ENCODE measurements at places on chromosomes 11 and 22.

GRCh38 chr11:116400081-116400480, 372.7 kb downstream of the BUD13 start:
- no peak for DNase-seq

DNA sequence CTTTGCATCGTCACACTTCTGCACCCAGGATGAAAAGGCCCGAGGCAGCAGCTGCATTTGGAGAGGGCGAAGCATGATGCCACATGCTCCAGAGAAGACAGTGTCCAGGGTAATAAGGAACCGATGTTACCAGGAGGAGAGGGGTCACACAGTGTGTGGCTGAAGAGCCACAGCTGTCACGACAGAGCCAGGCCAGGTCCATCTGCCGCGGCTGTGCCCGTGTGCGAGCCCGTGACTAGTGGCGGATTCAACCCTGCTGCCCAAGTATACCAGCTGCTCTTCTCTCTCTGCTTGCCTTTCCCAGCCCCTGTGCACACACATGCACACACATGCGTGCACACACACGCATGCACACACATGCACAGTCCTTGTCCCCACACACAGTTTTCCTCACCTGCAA, 1432.5 kb downstream of the BRD1 start:
- DNase-seq = no peak

- DNase-seq = no peak
Measured at GRCh38 chr11:113481672-113482071, 6.5 kb upstream of the DRD2 start.

GRCh38 chr22:30287648-30288418, 1.5 kb downstream of the CASTOR1 start:
- DNase-seq = no peak

- DNase-seq = no peak
Measured at GRCh38 chr11:15748741-15749140, 607.6 kb downstream of the SOX6 start.

DNA sequence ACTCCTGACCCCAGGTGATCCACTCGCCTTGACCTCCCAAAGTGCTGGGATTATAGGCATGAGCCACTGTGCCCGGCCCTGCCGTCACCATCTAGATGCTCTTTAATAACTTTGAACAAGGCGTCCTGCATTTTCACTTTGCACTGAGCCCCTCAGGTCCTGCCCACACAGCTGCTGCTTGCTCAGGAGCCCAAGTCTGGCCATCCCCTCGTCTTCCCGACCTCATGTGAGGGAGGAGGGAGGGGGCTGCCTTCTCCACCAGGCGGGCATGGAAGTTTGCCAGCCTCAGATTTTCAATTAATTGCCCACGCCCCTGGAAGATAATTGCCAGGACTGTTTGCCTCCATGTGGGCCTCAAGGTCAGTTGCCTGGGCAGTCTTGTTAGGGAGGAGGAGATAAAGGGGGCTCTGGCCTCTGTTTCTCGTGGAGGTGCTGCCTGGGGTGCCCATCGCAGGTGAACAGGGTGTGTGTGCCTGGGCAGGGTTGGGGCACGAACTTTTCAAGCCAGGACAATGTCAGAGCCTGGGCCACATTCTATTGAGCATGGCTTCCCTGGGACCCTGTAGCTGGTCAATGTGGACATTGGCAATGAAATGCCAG, 27.9 kb upstream of the MYEOV start:
- DNase-seq = no peak

DNA sequence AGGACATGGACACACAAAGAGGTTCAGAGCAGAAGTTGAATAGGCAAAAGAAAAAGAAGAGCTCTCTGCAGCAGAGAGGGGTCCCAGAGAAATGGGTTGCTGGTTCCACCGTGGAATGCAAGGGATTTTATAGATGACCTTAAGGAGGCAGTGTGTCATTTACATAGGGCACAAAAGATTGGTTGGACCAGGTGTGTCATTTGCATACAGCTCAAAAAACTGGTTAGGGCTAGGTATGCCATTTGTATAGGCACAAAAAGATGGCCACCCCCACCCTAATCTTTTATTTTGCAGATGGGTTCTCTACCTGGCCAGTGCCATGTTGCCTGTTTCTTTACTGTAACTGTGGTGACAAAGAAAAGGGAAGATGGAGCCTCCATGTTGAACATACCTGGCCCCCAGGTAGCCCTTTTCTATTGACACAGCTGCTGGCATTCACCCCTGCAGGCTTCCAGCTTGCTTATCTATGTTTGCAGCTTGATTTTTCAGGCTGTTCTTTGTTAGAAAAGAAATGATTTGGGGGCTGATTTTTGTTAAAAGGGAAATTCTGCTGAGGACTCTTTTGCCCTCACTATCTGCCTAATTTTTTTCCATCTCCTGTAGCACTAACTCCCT, 3.1 kb upstream of the CAVIN3 start:
- no peak for DNase-seq

GRCh38 chr22:47367107-47367690, 604.7 kb downstream of the TBC1D22A start:
- DNase-seq = no peak

DNA sequence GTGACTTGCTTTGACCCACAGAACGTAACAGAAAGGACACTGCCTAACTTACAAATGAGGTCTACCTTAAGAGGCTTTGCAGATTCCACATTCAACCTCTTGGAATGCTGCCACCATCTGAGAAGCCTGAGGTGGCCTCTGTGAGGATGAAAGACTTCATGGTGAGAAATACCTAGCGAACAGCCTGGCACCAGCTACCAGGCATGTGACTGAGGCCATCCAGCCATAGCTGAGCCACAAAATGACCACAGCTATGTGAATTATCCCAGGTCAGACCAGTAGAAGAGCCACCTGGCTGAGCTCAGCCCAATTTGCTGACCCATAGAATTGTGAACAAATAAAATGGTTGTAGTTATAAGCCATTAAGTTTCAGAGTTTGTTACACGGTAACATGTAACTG, 37.5 kb downstream of the PPARA start:
- DNase-seq = no peak

DNA sequence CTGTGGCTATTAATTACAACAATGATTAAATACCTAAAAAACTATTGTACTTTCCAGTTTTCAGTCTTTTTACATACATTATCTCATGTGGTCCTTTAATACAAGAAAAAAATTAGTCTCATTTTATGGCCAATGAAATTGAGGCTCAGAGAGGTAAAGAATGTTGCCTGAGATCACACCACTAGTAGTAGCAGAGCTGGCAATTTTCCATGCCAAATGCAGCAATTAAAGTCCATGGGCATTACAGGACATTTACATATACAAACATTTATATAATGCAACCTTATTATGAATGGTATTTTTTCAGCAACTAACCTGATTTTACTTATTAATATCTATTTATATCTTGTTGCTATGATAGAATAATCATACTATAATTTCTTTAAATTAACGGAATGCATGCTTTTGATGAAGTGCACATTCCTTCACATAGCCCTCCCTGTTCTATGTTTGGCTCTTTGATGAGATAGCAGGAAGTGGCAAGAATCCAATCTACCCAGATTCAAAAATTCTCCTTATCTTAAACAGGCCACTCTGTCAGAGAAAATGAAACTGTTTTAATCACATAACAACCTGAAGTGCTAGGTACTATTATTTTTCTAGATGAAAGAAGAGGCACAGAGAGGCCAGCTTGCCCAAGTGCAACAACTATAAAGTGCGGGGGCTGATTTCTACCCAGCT, 120.9 kb upstream of the LDLRAD3 start:
- no peak for DNase-seq

GRCh38 chr22:26367402-26368245, 61.4 kb upstream of the ASPHD2 start:
- DNase-seq = no peak

DNA sequence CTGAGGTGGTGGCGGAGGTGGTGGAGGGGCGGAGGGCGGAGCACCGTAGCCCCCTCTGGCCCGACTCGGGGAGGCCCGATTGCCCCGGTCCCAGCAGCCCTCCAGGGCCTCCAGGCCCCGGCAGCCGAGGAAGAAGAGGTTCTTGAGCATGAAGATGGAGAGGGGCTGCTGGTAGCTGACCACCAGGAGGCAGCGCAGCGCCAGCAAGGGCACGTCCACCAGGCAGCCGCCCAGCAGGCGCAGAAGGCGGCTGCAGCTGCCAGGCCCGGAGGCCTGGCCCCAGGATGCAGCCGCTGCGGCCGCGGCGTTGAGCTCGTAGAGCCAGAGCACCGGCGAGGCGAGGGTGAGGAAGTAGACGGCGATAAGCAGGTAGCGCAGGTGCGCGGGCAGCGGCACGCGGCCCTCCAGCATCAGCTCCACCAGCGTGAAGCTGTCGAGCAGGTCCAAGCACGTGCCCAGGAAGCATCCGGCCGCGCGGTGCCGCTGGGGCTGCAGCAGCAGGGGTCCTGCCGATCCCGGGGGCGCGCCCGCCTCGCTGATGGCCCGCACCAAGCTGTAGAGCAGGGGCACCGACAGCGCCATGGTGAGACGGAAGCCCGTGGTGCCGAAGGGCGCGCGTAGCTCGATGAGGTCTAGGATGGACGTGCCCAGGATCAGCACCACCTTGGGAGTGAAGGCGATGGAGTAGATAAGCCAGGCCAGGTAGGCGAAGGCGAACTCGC, 1.5 kb downstream of the TMEM121B start:
- no peak for DNase-seq

DNA sequence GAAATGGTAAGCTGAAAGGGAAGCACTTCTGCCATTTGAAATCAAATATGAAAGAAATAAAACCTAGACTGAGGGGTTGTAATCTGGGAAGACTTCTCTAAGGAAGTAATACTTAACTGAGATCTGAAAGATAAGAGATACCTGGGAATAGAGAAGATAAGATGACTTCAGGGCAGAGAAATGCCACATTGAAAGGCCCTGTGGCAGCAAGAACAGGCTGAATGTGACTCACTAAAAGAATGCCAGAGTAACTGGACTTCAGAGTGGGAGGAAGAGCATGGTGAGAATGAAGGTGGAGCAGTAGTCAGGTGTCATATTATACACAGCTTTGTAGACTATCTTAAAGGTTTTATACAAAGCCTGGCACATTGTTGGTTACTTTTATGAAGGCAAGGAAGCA, 17.6 kb downstream of the CALCA start:
- no peak for DNase-seq

DNA sequence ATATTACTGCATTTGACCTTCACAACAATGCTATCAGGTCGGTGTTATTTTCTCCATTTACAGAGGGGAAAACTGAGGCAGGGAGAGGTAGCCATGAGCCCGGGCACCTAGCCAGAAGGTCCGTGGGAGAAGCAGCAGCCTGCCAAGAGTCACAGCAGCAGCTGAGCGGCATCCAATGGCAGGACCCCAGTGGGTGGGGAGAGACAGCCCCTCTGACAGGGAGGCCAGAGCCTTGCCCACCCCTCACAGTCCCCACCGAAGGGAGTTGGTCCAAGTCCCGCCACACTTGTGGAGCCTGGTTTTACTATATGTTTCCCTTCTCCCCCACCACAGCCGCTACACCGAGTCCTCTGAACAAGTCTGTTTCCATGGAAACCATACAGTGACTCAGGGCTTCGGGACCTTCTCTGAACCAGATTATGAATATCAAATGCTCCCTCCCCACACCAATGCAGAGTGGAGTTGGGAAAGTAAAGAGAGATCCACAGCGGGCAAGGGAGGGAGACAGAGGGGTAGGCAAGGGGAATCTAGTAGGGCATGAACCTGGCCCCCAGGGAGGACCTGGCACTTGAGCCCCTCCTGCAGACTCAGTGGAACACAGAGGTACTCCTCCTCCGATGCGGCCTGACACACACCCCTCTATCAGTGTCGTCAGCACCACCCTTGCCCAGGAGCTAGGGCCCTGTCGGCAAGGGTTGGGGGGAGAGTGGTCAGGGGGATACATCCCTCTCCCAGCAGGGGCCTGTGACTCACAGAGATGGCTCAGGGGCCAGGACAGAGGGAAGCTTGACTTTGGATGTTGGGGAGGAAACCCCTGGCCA, 2.5 kb downstream of the CHST1 start:
- no peak for DNase-seq

- no peak for DNase-seq
Measured at GRCh38 chr11:2120359-2121100, 18.7 kb downstream of the IGF2 start.

GRCh38 chr11:126115816-126116331, 53.2 kb upstream of the CDON start:
- no peak for DNase-seq

DNA sequence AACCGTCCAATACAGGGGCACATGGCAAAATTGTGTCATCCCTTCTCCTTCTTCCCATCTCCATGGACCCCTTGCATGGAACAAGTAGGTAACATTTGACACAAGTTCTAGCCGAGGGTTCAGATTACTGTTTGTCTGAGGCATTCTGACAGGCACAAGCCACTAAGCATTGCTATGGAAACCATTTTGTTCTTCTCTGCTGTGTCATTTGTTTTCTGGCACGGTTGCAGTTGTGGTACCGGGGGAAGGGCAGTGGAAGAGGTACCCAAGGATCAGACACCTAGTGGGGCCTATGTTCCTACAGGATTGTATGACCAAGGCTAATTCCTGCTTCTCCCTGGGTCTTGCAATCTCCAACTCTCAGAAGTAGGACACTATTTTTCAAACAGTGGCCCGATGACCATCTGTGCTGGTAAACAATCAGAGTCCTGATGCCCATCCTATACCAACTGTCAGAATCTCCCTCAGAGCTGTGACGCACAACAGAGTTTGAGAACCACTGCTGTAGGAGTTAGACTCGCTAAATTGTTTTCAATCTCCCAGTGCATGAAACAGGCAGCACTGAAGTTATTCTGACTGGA, 69.3 kb downstream of the KCNC1 start:
- DNase-seq = no peak

DNA sequence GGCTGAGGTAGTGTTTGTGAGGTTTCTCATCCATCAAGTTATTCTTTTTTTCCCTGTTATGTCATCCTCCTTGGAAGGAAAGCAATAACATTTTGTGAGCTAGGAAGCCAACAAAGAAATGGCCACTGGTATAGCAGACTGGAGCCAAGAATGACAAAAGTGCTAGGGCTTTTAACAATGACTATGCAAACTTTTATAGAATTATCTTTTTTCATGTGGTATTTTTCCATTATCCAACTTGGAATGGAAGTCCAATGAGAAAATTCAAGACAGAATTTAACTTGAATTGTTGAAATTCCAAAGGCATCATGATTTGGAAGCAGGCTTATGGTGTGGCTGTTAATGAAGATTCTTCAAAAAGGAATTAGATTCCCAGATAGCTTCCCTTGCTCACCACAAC, 216.4 kb upstream of the PDGFD start:
- DNase-seq = no peak

- DNase-seq = no peak
Measured at GRCh38 chr11:132125988-132126871, 755.8 kb downstream of the NTM start.
